ENCODE measurements at places on chromosomes 1 and 21.

GRCh38 chr1:50197216-50197615, 88.5 kb downstream of the ELAVL4 start:
- no peak for DNase-seq

GRCh38 chr1:24191860-24192259, 4.8 kb upstream of the IFNLR1 start:
- no peak for DNase-seq

- no peak for DNase-seq
These were observed 40.4 kb downstream of the LDLRAD2 start for GRCh38 chr1:21852282-21853130.

DNA sequence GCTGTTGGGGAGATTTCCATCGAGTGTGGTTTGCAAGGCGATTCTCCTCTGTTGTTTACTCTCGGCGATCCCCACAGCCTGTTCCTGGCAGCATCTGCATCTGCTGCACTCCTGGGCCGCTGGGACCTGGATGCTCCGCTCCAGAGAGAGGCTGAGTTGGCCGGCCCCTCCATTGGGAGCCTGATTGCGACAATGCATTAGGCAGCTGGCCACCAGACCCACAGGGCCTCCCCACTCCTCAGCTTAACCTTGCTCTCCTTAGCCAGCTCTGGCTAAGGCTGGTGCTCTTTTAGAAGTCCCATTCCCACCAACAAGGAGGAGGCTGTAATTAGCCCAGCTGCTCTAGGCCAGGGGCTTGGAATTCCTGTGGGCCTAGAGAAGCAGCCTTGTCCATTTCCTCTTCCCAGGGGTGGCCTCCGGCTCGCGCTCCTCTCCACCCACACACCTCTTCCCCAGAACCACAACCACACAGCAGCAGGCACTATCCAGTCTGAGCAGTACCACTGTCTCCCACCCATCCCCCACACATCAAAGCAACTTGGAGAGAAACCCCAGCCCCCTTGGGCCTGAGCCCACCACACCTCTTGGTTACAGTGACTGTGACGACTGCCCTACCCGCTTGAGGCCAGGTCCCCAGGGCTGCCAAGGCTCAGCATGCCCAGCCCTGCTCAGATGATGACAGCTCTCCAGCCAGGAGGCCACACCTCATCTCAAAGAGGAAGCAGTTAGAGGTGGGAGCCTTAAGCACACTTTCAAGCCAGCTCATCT, 193.8 kb upstream of the EDN2 start:
- DNase-seq, result no peak

DNA sequence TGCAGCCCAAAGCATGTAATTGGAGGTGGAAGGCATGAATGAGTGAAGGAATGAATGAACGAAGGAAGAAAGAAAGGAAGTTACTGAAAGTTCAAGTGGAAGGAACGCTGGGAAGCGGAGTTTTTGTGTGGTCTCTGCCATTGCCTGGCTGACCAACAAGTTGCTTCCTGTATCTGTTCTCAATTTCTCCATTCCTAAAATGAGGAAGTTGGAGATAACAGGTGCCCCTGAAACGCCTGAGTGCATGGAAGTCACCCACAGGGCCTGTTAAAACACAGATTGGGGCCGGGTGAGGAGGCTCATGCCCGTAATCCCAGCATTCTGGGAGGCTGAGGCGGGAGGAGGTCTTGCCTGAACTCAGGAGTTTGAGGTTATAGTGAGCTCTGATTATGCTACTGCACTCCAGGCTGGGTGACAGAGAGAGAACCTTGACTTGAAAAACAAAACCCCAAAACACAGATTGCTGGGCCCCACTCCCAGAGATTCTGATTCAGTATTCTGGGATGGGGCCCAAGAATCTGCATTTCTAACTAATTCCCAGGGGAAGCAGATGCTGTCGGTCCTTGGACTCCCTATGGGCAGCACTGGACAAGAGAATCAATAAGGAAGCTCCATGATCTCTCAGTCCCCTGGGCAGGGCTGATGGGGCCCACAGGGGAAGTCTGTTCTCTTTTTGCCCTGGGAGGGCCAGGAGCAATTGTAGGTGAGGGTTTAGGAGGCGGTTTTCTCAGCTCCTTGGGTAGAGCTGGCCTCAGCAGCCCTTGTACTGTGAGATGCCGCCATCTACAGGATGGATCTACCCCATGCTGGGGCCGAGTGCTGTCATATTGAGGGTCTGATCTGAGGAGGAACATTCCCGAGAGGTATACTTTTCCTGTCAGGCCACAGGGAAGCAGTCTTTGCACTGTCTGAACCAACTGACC, 3.3 kb upstream of the CNR2 start:
- DNase-seq, result peak; percentile 69

All from T47D (cell line).